ENCODE measurements at places on chromosomes 16 and 17.

DNA sequence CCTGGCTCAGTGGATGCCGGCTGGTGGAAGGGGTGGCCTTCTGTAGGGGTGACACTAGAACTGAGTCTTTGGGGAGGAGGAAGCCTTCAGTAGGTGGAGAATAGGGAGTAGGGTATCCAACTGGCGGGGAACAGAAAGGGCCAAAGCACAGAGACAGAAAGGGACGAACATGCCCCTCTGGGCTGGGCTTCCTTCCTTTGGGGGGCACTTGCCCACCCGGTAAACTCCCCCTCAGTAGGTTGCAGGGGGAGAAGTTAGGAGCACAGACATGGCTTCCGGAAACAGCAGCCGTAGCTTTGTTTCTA, 774 bp downstream of the ENGASE start:
- no peak for DNase-seq

- no peak for DNase-seq
Observed at GRCh38 chr17:73489333-73489732, 154.9 kb downstream of the SDK2 start.

- peak; percentile 82 for DNase-seq
Observed at GRCh38 chr17:72661116-72661944, 431.2 kb downstream of the SLC39A11 start.

DNA sequence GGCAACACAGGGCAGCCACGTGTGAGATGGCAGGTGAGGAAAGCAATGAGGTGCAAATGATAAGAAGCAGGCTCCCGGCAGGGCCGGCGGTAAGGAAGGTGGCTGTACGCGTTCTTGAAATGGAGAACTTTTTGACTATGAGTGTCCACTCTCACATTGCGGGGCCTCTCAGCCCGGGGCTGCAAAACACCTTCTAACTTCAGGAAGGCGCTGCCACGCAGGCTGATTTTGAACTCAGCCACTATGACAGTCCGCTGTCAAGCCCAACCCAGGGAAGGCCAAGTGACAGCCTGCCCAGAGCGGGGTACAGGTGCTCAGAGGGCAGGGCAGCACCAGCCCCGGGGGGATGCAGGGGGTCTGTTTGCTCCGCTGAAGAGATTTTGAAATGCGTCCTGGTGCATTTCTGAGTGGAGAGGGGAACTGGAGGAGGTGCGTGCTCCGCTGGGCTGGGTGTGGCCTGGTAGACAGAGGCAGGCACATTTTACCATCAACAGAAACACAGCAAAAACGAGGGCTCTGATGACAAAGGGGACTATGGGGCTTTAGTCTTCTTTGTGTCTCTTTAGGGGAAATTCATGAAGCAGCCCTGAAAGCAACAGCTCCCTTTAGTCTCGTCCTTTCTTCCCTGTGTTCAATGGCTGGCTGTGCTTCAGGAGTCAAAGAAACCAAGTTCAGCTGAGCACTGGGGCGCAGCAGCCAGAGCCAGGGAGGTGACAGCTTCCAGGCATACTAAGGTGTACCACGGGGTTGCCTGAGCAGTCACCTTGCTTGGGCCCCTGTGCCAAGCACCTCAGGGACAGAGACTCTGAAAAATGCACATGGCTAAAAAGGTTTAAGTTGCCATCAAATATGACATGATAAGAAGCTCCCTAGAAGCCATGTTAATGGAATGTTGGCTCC, 14.6 kb upstream of the SREBF1 start:
- no peak for DNase-seq

DNA sequence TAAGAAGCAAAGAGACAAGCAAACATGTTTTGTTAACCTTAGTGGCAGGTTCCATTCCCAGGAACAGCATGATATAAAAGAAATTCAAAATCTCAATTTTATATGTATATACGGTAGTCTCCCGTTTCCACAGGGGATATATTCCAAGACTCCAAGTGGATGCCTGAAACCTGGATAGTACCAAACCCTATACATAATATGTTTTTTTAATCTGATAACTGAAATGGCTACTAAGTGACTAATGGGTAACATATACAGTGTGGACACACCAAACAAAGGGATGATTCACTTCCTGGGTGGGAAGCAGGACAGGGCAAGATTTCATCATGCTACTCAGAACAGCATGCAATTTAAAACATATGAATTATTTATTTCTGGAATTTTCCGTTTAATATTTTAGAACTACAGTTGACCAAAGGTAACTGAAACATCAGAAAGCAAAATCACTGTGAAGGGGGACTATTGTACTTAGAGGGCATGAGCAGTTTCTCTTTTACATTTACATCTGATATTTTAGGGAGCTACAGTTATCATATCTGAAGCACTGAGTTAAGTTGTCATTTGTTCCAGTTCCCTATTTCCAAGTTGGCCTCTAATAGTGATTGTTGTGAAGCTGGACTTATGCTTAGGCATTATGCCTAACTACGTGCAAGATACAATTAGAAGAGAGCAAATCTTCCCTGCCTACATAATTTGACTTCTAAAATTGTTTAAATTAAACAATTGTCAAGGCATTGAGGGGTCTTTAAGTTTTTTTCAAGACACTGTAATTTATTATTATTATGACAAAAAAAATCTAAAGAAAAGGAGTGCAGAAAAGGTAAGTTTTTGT, 34.1 kb upstream of the ABCA6 start:
- no peak for DNase-seq

- DNase-seq: peak; percentile 84
Observed at GRCh38 chr17:47967607-47968252, 3.2 kb upstream of the CDK5RAP3 start.

GRCh38 chr16:66369055-66369592, 2.6 kb downstream of the CDH5 start:
- no peak for DNase-seq

DNA sequence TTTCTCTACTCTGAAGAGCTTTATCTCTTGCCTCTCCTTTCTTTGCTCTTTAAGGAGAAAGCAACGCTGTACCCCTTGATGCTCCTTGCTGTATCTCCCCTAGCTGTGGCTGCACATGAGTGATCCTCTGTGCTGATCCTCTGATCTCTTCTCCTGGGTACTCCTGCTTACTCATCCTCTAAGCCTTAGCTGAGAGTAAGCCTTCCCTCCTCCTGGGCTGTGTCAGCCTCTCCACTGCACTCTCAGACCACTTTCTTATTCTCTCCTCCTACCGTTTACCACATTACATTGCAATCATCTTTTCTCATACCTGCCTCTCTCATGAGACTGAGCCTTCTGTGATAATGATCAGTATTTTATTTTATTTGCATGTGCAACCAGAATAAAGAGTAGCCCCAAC, 25.1 kb downstream of the SOX9 start:
- peak; percentile 29 for DNase-seq

DNA sequence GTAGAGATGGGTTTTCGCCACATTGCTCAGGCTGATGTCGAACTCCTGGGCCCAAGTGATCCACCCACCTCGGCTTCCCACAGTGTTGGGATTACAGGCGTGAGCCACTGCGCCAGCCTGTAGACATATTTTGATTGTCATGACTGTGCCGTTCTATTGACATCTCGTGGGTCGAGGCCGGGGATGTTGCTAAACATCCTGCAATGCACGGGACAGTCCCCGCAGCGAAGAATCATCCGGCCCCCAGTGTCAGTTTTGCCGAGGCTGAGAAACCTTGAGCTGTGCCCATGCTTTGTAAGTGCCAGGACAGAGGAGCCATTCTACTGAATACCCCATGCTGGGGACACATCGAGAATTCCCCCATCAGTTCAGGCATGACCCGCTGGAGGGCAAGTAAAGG, 69.1 kb upstream of the GSE1 start:
- no peak for DNase-seq

DNA sequence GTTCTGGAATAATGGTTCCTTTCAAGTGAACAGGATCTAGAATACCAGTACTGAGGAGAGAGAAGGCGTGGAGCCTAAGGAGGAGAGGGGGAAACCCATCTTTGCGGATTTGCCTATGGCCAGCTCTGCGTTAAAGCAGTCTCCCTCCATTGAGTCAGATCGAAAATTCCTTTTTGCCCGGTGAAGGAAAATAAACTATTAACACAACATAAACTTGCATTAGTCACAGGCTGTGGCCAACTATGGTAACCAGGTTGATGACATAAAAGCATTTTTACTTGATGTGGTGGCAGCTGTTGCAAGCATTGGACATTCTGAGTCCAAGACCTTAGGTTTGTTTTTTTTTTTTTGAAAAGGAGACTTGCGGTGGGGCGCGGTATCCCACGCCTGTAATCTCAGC, 8.9 kb downstream of the LDAF1 start:
- peak; percentile 52 for DNase-seq
